ENCODE measurements at places on chromosomes 5 and 9.

- DNase-seq: no peak
These were observed 13.7 kb downstream of the DOLPP1 start for GRCh38 chr9:129094387-129095169.

DNA sequence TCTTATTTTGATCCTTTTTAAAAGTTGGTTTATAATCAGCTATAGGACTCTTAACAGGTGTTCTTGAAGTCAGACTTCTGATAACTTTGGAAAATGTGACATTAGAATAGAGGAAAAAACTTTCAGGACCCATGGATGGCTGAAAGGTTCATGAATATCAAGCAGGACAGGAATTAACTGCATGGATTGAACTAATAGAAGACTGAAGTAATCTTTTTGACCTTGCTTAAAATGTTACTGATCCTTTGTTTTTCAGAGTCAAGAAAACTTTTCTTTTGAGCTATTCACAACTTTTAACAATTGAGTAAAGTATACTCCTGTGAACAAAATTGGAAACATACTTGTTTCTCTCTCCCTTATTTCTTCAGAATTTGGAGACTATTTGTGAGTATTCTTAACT is 79.2 kb downstream of the PLK2 start:
- no peak for DNase-seq

DNA sequence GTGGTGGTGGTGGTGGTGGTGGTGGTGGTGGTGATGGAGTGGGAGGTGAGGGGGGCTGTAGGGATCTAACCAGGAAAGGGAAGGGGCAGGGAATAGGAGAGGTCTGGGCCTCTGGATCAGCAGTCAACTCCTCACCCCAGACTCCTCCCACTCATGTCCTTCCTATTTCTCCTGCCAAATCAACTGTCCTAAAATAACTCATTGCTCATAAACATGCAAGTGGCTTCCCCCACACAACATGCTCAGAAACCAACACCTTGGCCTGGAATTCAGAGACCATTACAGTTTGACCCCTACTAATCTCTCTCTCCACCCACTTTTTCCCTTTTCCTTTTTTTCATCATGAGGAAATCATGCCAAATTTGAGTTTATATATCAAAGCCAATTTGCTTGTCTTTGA is 8.4 kb upstream of the FSD1L start:
- no peak for DNase-seq

DNA sequence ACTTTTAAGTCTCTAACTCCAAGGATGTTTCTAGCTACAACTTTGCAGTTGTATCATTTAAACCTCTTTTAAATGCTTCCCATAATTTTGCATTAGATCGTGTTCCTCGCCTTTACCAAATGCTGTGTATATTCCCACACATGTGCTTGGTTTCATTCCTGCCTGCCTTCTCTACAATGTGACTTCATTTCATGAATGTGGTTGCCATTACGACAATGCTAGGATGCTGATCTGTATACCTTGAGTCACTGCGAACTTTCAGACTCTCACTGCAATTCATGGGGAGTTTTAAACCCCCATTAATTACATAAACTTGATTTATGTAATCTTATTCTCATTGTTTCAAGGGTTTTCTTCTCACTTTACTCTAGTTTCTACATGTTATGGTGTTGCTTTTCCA is 50.3 kb downstream of the UBE2QL1 start:
- DNase-seq: no peak

DNA sequence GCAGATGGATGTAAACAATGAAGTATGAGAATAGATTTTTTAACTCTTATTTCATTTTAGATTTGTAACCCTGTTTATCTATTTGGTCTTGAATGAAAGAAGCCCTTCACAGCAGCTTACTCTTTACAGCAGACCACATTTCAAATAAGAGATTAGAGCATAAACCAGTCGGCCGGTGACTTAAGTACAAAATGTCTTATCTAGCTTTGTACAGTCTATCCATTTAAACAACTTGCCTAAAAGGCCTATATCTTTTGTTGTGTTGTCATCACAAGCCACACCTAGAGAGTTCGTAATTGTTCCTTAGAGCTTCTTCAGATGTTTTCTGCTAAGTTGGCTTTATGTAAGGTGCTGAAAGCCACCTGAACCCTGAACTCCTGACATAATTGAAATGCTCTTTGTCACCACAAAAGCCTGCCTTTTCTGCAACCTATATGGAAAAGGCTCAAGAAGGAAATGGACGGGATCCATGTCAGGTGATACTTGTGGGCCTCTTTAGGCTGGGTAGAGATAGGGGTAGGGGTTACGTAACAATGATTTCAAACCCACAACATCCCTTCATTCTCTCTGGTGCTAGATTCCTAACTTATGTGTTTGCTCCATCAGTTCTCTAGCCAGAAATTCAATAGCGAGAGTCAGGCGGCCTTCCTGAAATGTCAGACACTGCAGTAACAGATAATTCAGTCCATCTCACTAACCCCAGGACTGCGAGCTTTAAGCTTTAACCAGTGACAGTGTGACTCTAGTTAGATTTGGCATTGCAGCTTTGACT is 162.5 kb downstream of the CD180 start:
- DNase-seq: no peak

Measured in right renal pelvis (tissue), 4 donors.